ENCODE measurements at places on chromosomes 4 and X.

GRCh38 chr4:114563536-114564315 lies 34.9 kb upstream of the UGT8 start:
- DNase-seq: no peak

DNA sequence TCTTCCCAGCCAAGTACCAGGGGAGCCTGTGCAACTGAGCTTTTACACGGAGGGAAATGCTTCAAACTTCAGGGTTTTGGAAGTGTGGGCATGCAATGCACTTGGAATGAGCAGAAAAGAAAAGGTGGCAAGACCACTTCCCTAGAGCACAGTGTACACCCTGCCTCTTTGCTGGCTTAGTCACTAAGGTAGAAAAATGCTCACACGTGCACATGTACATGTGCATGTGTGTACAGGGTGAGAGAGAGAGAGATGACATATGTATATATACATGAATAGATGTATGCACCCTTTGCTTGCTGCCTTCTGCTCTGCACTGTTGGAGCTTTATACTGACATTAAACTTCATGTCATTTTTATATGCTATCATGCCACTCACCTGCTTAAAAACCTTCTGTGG lies 7.9 kb upstream of the KLF3 start:
- no peak for DNase-seq

DNA sequence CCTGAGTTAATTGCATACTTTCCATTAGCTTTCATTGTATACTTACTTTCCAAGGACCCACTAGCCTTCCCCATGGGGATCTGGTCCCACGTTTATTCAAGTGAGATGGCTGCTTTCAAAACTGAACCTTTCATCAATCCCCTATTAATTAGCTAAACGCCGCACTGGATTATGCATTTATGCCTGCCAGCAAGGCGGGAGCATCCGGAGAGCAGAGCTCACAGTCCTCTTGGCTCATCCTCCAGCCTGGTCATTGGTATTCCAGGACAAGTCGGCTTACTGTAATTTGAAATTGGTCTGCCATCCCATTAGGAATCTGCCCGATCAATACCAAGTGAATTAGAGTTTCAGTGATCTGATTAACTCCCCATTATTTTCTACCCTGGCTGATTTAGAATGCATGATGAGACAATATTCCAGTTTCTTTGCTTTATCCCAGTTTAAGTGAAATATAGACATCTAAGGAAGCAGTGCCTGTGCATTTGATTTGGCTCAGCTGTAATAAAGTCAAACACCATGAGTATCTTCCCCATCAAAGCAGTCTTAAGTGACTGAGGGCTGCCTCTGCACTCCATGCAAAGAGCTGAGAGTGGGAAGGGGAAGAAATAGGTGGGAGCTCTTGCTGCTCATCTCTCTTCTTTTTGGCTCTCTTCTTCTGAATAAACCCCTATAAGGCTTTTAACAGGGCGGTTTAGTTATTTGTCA lies 411.4 kb downstream of the GPAT3 start:
- no peak for DNase-seq

- DNase-seq: no peak
Observed at GRCh38 chrX:11239230-11239629, 54.0 kb upstream of the AMELX start.

All from stimulated activated CD8-positive, alpha-beta memory T cell treated with anti-CD3 and anti-CD28 coated beads, Interleukin-12 subunit alpha, Interleukin-12 subunit beta, amount 100 ng/mL, for 4 hours (primary cell).